ENCODE measurements at places on chromosomes 4 and X.

DNA sequence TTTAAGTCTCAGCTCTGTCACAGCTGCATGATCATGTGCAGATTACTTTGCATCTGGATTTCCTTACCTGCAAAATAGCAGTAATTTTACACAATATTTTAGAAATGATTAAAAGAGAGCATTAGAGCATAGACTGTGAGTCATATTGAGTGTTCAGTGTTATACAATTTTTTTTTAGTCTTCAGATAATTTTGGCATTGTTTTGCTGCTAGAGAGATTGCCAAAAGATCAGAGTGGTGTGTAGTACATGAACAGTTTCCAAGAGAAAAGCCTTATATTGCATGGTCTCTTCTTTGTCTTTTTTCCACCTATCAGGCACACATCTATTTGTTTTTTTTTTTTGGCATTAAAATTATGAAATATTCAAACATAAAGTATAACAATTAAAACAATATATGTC lies 209.6 kb upstream of the TLL1 start:
- no peak for DNase-seq

- no peak for DNase-seq
Observed at GRCh38 chr4:100417565-100417964, 100.3 kb downstream of the EMCN start.

- DNase-seq: no peak
Observed at GRCh38 chr4:5893004-5893580, at the start of gene CRMP1. TSS of gene CRMP1 (minus strand) at chr4:5893086. CDS start at chr4:5892969, 117 bp downstream.

DNA sequence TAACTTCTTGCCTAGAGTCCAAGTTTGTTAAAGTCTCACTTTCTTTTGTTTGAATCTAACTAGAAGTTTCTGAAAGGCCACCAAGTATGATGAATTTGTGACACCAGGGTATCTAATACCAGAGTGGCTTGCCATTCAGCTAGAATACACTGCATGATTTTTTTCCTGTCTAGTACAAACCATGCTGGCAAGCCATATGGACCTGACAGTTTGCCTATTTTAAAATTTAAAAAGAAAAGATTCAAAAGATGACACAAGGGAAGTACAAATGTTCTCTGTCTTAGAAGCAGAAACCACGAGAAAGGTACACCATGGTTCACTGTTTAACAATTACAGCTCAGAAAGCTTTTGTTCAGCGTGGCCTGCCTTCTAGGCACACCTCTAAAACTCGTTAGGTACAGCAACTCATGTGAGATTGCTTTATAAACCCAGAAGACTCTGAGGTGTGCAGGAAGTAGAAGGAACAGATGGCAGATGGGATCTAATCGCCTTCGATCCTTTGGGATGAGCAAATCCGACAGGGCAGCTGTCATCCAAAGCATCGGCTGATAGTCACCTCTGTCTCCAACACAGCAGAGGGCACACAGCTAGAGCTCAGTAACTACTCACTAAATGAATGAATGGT lies 35.4 kb upstream of the CENPU start:
- DNase-seq: no peak

GRCh38 chr4:48243887-48244286 lies 25.8 kb downstream of the TEC start:
- DNase-seq: no peak

DNA sequence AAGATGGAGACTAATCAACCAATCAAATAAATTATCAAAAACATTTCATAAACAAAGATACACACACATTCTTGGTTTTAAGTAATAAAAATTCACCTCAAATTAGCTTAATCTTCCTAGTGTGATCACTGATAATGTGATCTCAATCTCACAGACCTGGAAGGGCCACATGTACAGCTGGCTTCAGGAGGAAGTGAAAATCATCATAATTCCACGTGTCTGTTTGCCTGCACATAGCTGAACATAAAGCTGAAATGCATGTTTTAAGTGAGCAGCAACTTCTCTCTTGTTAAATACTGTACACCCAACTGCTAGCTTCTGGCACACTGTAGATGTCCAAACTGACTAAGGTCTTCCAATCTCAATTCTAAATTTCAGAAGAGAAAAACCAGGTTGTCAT lies 53.8 kb downstream of the ARHGAP6 start:
- DNase-seq: no peak

- DNase-seq: no peak
Observed at GRCh38 chr4:52822583-52822971, 39.5 kb upstream of the RASL11B start.

DNA sequence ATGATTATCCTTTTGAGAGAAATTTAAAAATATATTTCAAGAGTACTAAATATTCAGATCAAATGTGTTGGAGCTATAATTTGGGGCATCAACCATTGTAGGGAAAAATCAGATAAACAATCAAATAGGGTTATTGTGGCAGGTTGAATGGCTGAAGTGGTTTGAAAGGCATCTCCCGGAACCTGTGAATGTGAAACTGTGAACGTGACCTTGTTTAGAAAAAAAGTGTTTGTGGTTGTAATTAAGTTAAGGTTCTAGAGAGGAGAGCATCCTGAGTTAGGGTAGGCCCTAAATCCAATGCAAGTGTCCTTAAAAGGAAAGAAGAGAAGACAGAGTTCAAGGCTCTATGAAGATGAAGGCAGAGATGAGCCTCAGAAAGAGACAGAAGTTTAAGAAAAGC lies 37.4 kb downstream of the ADGRA3 start:
- no peak for DNase-seq

DNA sequence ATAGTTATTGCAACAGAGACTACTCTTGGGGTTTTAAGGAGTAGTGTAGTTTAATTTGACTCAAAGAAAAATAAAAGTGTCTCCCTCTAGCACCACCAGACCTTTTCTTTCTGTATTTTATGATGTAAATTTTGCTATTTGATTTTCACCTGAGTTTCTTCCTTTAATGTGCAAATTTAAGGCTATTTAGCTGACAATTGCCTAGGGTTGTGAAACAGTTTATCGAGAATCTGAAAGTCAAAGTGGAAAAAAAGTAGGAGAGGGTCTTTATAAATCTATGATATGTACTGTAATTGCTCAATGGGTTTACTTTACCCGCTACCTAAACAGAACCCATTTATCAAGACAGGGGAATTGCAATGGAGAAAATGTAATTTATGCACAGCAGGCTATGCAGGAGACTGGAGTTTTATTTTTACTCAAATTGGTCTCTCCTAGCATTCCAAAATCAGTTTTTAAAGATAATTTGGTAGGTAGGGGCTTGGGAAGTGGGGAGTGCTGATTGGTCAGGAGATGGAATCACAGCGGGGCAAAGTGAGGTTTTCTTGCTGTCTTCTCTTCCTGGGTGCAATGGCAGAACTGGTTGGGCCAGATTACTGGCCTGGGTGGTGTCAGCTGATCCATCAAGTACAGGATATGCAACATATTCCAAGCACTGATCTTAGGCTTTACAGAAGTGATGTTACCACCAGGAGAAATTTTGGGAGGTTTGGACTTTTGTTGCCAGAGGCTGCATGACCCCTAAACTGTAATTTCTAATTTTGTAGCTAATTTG lies 228.6 kb upstream of the TACR3 start:
- no peak for DNase-seq

DNA sequence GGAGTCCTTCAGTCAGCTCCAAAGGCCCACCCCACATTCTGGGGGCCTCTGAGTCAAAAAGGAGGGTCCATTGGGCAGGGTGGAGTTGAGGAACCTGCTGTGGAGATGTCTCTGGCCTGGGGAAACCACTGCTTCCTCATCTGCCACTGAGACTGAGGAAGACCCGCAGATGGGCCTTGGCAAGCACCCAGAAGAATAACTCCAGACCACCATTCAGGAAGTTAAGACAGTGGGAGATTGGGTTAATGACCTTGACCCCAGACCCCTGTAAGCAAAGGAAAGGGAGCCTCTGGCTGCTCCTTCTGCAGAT lies 8.1 kb upstream of the HSD17B10 start:
- DNase-seq: no peak

GRCh38 chr4:98939438-98939837 lies 10.5 kb upstream of the EIF4E start:
- no peak for DNase-seq

DNA sequence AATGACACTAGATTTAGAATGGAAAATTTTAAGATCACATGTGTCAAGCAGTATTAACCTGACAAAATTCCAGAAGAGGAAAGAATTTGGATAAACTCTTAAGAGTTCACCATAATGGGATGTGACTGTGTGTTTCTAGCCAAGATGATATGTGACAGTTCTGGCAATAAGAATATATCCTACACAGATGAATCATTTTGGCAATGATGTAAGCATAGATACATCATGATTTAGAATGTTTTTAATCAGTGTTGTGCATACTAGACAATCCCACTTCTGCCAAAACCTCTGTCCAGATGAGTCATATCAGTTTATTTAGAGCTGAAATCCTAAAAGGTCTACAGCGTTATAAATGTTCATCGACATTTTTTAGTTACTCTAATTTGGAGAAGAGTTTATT lies 48.8 kb downstream of the PTCHD1 start:
- no peak for DNase-seq

- DNase-seq: no peak
Observed at GRCh38 chr4:90852237-90852636, 725.0 kb downstream of the CCSER1 start.

- no peak for DNase-seq
Observed at GRCh38 chrX:17403972-17404371, 29.0 kb downstream of the NHS start.

DNA sequence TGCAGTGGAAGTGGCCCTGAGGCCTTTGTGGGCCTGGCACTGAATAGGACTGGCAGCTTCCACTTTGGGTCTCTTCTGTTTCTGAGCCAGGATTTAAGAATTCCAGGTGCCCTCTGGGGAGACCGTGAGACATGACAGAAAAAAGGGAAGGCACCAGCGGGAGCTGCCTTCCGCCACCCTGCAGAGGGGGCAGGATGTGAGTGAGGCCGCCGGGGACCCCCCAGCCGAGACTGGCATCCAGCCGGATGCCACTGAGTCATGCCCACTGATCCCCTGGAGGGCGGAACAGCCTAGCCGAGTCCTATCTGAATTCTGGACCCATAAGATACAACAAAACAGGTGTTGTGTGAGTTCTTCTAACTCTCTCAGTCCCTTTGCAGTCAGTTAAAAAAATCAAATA lies 41.3 kb downstream of the C4orf50 start:
- no peak for DNase-seq

- DNase-seq: no peak
Observed at GRCh38 chr4:48645225-48645794, 134.8 kb downstream of the FRYL start.

- no peak for DNase-seq
Observed at GRCh38 chr4:74758551-74759145, 35.7 kb downstream of the BTC start.

DNA sequence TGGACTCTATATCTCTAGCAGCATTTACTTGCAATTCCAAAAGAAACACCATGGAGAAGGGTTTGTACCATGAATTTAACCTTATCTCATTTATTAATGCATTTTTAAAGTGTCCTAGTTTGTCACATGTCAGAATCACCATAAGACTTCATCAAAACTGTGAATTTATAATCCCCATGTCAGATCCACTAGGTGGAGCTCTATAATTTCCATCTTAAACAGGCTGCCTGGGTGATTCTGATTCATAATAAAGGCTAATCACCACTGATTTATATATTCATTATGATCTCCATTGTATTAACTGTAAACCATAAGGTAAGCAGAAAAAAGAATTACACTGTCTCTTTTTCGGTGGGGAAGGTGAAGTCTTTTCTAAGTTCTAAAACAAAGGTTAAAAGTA lies 4.0 kb downstream of the TCEAL2 start:
- no peak for DNase-seq

- no peak for DNase-seq
Observed at GRCh38 chrX:13748486-13748885, 13.9 kb downstream of the OFD1 start.

DNA sequence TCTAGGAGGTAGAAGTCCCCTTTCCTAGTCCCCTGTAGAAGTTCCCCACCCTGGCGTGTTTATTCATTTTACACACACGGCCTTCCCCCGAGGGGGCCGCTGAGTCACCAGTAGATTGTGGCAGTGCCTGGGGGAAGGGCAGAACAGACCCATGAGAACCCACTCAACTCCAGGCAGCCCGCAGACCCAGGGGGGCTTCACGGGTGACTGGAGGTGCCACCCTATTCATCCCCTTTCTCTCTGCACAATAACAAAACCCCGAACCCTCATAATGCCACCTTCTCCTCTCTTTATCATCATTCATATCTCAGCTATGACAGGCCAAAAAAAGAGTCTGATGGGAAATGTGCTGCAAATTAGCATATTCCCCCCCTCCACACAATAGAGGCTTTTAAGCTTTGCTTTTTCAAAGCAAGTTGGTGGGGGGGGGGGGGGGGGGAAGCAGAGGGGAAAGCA lies 20.4 kb upstream of the GPM6B start:
- DNase-seq: no peak

DNA sequence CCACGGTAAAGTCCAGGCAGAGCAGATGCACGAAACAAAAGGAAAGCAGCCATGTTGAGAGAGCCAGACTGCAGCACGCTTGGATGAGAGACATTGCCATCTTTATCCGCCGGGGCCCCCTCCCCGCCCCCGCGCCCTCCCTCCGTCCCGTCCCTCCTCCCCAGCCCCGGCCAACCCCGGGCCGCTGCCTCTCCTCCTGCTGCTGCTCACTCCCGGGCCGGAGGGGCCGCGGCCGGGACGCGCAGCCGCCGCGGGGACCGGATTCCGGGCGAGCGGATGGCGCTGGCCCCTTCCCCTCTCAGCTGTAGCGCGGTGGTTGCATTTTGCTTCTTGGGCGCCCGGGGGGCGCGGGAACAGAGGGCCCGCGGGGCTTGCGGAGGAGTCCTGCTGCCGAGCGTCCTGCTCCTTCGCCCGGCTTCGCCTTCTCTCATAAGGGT lies 542 bp downstream of the RNF150 start:
- peak; percentile 19 for DNase-seq

GRCh38 chr4:81040012-81040659 lies 9.6 kb downstream of the BMP3 start:
- DNase-seq: no peak

GRCh38 chr4:174538123-174538875 lies 16.0 kb upstream of the HPGD start:
- no peak for DNase-seq

- no peak for DNase-seq
Observed at GRCh38 chr4:66330125-66330524, 659.8 kb upstream of the EPHA5 start.

DNA sequence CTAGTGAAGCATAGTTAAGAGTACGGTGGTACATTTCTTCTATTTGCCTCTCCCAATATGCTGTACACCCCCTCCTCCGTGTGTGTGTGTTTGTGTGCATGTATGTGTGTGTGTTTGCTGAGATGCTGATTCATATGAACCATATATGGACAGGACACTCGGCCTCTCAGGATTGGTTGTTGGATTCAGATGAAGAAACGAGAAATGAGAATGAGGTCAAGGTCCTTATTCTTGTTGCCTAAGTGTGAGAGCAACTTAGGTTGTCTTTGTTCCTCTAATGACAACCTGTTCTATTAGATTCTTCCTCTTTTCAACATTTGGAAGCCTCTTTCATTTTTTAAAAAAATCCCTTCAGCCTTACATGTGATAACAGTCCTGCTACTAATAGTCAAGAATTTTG lies 1387.6 kb downstream of the STIM2 start:
- DNase-seq: no peak

- DNase-seq: no peak
Observed at GRCh38 chrX:19237901-19238300, 105.8 kb upstream of the PDHA1 start.

Measured in GM12892 (cell line).